CD8-positive, alpha-beta memory T cell (primary cell): ENCODE measurements at places on chromosomes 12 and 14. TPM values are rescaled to one million over a fixed set of nuclear protein-coding genes. Genes with fewer than 3 reads are reported as not detected.

Gene DHRS2
- total RNA-seq = 3.1 TPM

DNA sequence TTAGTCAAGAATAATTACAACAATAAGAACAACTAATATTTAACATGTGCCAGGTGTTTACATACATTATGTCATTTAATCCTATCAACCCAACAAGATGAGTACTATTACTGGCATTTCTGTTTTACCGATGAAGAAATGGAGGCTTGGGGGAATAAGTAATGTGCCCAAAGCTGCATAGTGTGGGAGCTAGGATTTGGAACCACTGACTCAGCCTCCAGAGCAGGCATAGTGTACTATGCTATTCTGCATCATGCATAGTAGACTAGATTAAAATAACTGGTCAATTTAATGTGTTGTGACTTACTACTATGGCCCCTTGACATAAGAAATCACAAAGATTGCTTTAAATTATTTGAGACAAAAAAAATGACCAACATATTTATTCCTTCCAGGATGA lies 9.5 kb downstream of the GPR19 start:
- DNase-seq = no peak

Gene LRP6
- 0.94 TPM for total RNA-seq

- DNase-seq = no peak
Observed at GRCh38 chr12:121214166-121214777, 4.3 kb downstream of the P2RX4 start.

- DNase-seq = no peak
Observed at GRCh38 chr14:104685216-104685997, 4.0 kb upstream of the INF2 start.

GRCh38 chr14:49191380-49191779 lies 394.8 kb downstream of the RPS29 start:
- no peak for DNase-seq

DNA sequence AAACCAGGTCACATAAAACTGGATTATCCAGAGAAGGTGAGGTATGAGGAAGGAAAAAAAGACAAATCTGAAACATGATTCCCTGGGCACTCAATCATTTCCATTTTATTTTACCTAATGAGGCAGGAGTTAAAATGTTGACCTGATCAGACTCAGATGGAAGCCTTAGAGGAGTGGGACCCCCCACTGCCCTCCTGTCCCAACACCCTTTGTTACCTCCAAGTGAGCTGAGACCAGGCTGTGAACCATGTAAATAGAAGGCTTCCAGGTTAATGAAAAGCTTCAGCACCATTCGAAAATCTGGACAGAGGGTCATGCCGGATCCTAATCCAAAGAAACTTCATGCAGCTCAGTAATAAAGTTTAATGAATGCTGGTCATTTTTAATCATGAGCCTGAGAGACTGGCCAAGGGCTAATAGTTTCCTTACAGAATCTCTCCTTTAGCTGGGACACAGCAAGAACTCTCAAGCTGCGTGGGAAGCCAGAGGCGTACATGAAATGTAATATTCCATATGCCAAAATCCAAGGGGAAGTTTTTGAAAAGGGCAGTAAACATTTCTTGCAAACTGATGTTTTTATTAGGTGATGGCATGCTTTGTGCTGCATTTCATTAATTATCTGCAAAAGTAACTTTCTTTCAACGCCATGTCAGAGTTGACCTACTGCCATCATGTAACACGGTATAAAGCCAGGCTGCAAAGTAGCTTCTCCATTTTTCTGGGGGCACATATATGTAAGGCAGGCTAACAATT lies 183.0 kb downstream of the PAX9 start:
- no peak for DNase-seq

Gene STAC3
- total RNA-seq = 1.4 TPM

Gene MANSC4
- not detected for total RNA-seq

DNA sequence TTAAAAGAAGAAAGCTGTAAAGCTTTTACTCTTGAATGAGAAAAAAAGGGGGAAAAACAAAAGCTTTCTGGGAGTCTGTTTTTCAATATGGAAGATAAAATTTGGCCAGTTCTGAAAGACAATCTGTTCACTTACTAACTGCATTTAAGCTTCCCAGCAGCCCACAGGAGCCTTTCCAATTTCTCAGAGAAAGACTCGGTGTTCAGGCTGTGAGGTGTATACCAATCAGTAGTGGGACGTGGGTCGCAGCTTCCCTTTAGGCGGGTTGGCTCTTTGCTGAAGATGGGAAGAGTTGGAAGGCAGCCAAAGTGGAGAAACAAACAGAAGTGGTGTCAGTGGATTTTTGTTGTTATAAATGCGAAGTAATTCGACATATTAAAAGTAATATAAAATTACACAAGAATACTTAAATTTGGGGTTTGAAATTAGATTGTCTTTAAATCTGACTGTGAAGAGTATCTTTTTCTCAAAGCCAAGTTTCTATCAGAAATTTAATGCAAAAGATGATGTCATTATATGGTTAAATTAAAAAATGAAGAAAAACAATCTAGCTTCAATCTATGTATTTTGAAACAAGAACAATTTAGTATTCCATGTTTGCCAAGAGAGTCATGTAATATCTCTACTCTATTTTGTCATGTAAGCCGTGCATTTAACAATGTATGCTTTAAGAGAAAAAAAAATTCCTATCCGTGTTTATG lies 590.2 kb upstream of the ATXN7L3B start:
- DNase-seq = no peak

- no peak for DNase-seq
Observed at GRCh38 chr14:97584528-97584927, 787.3 kb downstream of the VRK1 start.

GRCh38 chr12:60259225-60259624 lies 663.4 kb downstream of the SLC16A7 start:
- no peak for DNase-seq

GRCh38 chr12:14900521-14901227 lies 15.0 kb upstream of the MGP start:
- no peak for DNase-seq

Gene TMCC3
- 0.18 TPM for total RNA-seq

DNA sequence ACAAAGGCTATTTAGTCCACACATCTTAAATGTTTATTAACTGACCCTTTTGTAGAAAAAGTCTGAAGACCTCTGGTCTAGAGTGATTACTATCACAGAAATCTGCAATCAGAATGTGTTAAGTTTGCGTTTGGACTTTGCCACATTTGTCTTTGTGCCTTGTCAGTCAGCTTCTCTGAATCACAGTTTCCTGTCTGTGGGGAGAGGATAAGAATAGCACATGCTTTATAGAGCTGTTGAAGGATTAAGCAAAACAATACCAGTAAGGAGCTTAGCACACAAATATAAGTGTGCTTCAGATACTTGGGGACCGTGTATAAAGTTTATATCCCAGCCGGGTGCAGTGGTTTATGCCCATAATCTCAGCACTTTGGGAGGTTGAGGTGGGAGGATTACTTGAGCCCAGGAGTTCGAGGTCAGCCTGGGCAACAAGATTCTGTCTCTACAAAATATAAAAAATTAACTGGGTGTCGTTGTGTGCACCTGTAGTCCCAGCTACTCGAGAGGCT lies 63.0 kb upstream of the BTG1 start:
- peak; percentile 55 for DNase-seq

DNA sequence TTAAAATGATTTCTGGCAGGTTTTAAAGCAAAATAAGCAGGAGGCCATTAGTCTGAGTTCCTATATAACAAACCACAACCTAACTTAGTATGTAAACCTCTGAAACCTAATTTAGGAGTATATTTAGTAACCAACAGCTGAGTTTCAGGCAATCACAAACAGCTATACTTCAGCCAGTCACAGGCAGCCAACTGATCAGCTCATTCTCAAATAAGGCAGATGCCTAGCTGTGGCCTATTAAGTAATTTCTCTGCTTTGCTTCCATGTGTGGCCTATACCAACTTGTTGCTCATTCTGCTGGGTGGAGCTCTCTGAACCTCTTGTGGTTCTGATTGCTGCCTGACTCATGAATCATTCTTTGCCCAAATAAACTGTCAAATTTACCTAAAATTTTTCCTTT lies 408.9 kb upstream of the FBXO33 start:
- no peak for DNase-seq

- DNase-seq = no peak
Observed at GRCh38 chr12:104010121-104010520, 39.9 kb downstream of the GLT8D2 start.

GRCh38 chr12:113348849-113349536 lies 9.4 kb upstream of the PLBD2 start:
- no peak for DNase-seq

GRCh38 chr14:88452231-88452630 lies 66.8 kb downstream of the SPATA7 start:
- DNase-seq = no peak

Gene DEPDC4
- 1.4 TPM for total RNA-seq
